ENCODE measurements at places on chromosomes 16 and 17.

GRCh38 chr16:74817851-74818250, 43.2 kb upstream of the FA2H start:
- no peak for DNase-seq

DNA sequence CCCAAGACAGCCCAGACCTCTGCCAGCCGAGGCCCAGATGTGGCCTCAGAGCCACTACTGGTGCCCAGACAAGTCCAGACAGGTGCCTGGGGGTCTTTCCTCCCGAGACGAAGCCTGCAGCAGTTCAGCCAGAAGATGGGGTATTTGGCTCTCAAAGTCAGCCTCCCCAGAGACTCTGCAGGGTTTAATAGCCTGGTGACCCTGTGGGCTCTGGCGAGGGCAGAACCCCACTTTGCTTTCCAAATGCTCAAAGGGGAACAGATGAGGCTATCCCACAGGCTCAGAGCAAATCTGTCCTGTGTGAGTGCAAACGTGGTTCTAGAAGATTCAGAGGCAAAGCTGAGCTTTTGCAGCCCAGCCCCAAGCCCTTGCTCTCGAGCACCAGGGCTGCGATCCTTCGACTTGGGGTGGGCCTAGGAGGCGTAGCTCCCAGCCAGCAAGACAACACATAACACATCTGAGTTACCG, 236.0 kb downstream of the MRTFB start:
- DNase-seq, result no peak

GRCh38 chr17:30380643-30381339, 2.1 kb downstream of the CPD start:
- DNase-seq, result no peak

DNA sequence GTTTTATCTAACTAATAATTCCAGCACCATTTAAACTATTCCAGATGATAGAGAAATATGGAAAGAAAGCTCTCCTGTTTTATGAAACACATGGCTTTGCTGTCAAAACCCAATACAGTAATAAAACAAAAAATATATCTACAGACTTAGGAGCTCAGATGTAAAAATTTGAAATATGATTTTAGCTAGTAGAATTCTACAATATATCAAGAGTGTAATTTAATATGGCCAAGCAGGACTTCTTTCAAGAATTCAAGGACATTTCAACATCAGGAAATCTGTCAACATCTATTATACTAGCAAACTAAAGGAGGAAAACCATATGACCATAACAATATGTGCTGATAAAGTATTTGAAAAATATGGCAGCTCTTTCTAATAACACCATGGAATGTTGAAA, 57.5 kb downstream of the CCDC182 start:
- DNase-seq, result no peak

- DNase-seq, result no peak
These were observed 3.8 kb upstream of the APPBP2 start for GRCh38 chr17:60529806-60530205.

DNA sequence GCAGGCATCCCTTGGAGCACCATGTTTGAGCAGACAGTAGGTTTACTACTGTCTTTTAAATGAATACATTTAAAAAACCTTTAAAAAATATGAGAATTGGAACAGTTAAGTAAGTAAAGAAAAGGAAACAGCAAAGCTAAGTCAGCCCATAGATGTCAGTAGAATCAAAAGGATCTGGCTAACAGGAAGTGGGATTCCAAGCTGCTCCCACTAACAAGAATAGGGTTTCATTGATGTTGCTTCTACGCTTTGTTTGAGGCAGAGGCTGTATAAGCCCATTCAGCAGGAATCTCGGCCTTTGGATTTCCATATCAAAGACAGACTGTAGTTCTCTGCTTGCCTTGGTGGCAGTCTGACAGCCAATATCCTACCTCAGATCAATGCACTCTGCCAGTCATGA, 122.9 kb upstream of the ELAC2 start:
- DNase-seq, result no peak

- DNase-seq, result no peak
These were observed 71.7 kb downstream of the CDC27 start for GRCh38 chr17:47117386-47117785.

DNA sequence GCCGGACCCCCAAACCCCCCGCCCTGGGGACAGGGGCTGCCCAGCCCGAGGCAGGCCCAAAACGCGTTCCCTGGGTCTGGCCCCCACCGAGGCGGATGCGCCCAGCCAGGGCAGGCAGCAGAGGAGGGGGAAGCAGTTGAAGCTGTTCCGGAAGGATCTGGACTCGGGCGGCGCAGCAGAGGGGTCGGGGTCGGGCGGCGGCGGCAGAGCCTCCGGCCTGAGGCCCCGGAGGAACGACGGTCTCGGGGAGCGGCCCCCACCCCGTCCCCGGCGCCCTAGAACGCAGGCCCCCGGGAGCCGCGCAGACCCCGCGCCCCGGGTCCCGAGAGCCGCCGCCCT, 22.9 kb upstream of the ZFPM1 start:
- no peak for DNase-seq

GRCh38 chr17:17547210-17547764, 44.2 kb downstream of the PEMT start:
- DNase-seq, result no peak

GRCh38 chr17:55601874-55602364, 90.7 kb upstream of the SMIM36 start:
- DNase-seq, result no peak

DNA sequence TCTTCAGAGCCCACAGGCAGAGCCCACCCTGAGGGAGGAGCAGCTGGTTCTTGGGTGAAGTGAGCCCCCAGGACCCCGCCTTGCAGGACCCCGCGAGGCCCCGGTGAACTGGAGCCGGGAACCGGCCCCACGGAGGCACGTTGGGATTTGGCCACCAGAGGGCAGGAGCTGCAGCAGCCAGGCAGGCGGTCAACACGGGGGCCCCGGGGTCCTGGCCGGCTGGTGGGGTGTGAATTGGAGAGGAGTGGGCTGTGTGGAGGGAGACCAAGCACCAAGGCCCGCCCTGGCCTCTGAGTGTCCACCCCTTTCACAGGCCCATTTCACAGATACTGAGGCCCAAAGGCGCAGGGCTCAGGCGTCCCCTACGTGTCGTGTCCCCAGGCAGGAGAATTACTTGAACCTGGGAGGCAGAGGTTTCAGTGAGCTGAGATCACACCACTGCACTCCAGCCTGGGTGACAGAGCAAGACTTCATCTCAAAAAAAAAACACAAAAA, 2.2 kb downstream of the DPEP1 start:
- DNase-seq, result no peak

DNA sequence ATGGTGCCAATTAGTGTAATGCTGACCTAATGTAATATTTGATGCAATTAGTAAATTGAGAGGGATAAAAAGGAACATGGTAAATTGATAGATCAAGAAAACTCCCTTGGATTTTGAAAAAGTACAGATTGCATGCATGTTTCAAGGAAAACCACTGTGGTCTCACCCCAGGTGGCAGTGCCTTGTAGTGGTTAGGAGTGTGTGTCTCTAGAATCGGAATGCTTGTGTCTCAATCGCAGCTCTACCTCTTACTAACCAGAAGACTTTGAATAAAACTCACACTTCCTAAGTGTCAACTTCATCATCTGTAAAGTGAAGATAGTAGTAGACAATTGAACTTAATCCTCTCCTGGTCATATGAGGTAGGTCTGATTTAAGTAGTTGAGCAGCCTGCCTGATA, 128.9 kb upstream of the GOT2 start:
- DNase-seq, result no peak

Measured in HS-27A (cell line).